ENCODE measurements at places on chromosomes 1 and 21.

DNA sequence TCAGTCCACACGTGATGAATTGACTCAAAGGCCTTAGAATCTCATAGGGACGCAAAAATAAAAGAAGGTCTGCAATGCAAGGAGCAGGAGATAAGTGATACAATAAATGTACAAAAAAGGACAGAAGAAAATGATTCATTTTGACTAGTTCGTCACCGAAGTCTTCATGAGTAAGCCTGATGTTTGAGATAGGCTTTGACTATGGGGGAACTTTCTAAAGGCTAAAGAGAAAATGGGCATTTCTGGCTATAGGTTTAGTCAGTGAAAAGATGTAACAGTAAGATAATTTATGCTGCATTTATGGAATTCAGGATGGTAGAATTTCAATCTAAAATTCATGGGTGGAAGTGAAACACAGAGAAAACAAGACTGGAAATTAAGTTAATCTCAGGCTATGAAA, 163.0 kb downstream of the ADGRL4 start:
- no peak for DNase-seq

DNA sequence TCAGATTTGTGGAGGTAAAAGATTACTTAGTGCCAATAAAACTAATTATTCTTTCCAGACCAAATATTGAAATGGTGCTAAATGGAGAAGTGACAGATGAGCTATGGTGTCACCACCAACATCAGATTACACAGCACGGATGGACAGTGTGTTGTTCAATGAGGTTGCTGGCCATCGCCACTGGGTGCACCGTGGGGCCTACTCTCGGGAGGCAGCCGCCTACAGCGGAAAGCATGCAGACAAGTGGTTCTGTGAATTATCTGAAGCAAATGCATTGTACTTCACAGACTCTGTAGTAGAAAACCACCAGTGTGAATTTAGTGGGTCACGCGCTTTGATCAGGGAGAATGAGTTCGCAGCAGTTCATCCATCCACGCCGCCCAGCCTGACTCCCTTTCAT, 42.3 kb downstream of the GNG4 start:
- DNase-seq, result no peak

- no peak for DNase-seq
Observed at GRCh38 chr1:151461694-151462093, 2.4 kb upstream of the POGZ start.

- peak; percentile 89 for DNase-seq
Observed at GRCh38 chr1:232868793-232869491, 63.7 kb downstream of the MAP10 start.

DNA sequence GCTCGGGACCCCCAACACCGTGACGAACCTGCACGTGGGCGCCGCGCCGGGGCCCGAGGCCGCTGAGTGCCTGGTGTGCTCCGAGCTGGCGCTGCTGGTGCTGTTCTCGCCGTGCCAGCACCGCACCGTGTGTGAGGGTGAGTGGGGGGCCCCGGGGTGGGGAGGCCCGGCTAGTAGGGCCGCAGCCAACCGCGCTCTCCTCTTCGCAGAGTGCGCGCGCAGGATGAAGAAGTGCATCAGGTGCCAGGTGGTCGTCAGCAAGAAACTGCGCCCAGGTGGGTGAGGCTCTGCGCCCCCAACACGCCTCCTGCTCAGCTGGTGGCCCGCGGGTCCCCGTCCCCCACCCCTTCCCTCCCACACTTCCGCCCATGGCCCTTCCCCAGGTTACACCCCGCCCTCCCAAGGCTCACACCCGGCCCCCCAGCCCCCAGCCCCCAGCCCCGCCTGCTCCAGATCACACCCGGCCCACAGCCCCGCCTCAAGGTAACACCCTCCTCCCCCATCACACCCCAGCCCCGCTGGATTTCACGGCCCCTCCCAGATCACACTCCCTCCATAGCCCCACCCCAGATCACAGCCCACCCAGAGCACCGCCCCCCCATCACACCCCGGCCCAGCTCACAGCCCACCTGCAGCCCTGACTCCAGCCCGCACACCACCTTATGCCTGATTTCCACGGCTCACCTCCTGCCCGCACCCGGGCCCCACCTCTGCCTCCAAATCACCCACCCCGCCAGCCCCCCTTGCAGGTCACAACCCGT, 2.4 kb upstream of the MMP23B start:
- no peak for DNase-seq

DNA sequence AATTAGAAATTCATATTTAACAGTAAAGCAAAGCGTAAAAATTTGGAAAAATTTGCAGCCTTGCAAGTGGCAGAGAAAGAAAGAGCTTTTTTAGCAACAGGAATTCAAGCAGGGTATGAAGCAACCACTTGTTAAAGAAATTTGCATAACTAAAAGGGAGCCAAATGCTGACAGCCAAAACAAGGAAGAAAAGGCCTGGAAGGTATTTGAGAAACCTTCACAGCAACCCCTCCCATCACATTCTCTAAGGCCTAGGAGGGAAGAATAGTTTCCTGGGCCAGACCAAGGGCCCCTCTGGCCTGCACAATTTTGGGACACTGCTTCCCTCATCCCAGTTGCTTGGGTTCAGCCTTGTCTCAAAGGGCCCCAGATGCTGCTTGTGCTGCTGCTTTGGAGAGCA, 672.4 kb upstream of the TMPRSS15 start:
- DNase-seq, result no peak

DNA sequence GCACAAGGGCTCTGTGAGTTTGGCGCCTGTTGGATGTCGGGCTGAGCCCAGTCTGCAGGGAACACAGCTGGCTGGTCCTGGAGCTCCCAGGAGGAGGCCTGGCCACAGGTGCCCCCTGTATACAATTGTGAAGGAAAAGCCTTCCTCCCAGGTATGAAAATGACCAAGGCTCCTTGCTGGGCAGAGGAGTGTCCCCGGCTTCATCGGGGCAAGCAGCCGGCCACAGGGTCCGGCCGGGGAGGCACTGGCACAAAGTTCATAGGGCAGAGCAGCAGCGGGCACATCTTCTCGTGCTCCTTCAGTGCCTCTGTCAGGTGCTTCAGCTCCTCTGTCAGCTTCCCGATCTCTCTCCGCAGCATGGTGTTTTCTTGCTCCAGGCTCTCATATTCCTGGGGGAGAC, 13.0 kb downstream of the BATF3 start:
- DNase-seq, result no peak

- no peak for DNase-seq
Observed at GRCh38 chr1:219090607-219091006, 83.1 kb upstream of the LYPLAL1 start.

GRCh38 chr1:12132078-12132477, 34.7 kb upstream of the TNFRSF1B start:
- no peak for DNase-seq

- DNase-seq, result no peak
Observed at GRCh38 chr1:58765006-58765405, 18.8 kb downstream of the JUN start.

DNA sequence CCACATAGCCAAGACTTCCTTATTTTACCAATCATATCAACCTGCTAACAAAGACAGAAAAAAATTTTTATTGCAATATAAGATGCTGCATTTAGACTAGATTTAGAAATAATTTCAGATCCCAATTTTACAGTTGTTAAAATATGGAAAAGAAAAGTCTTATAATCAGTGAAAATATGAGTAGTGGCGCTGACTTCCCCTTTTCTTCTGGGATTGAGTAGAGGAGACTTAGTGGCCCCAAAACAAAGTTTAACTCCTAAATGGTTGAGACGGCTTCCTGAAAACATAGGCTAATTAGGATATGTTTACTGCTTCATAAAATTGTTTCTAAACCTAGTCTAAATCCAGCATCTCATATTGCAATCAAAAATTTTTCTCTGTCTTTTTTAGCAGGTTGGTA, 68.4 kb downstream of the RAB3GAP2 start:
- DNase-seq, result no peak

- DNase-seq, result no peak
Observed at GRCh38 chr1:60502506-60502905, 428.9 kb upstream of the C1orf87 start.

DNA sequence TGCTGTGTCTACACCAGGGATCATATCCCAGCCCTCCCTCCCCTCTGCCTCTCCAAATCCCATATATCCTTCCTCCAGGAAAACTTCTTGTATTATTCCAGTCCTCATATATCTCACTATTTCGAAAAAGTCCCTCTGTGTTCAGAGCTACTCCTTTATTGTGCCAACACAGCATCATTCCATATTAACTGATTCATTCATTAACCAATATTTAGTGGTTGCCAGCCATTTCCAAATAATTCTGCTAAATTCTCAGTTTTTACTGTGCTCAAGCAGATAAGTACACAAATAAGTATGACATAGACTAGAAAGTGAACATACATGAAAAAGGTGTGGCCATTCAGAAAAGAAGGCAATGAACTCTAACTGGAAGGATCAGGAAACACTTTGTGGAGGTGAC, 241.6 kb upstream of the DUSP10 start:
- no peak for DNase-seq

DNA sequence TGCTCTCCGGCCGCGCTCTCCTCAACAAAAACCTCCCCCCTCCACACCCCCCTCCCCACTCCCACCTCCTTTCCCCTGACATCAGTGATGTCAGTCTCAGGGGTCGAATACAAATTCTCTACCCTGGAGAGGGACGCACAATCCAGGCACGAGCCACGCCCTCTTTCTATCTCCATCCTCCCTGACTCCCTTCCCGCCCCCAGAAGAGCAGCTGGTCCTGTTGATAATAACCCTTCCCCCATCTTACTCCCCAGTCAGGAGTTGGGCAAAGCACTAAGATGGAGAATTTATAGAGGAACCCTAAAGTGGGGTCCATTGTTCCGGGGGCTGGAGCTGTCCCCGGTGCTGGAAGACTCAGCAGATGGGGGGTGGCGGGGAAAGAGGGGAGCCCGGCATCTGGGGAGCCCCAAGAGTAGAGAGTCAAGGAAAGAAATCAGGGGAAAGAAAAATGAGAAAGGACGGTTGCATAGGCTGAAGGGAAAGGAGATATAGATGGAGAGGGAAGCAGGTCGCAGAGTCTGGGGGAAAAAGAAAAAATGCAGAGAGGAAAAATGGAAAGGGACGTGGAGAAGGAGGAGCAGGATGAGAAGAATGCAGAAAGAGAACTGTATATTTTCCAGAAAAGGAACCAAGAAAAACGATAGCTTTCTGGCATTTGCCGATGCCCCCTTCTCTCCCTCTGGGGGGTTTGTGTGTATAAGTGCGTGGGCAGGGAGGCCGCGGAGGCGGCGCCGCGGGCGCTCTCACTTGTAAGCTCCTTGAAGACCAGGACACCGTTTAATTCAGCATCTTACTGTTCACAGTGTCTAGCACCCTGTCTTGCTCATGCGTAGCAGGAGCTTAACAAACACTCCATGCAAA, at the start of gene CELF3:
Gene CELF3 (minus strand): TSS at position 33 of the 861 bp plus-strand sequence. CDS start 783 bp downstream, outside the sequence.
- no peak for DNase-seq

DNA sequence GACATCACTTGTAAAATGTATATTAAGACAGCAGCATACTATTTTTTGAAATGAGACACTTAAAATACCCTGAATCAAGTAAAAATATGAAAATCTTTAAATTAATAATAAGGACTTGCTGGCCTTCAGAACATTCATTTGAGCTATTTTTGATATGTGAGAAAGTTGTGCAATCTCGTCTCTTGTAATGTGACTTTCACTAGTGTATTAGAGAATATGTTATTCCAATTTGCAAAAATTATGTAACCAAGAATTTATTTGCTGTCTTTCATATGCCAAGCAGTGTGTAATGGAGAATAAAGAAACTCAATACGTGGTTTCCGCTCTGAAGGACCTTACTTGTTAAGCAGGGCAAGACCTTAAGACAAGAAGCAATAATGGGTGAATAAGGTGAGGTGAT, 375.0 kb upstream of the RUNX1 start:
- DNase-seq, result no peak

DNA sequence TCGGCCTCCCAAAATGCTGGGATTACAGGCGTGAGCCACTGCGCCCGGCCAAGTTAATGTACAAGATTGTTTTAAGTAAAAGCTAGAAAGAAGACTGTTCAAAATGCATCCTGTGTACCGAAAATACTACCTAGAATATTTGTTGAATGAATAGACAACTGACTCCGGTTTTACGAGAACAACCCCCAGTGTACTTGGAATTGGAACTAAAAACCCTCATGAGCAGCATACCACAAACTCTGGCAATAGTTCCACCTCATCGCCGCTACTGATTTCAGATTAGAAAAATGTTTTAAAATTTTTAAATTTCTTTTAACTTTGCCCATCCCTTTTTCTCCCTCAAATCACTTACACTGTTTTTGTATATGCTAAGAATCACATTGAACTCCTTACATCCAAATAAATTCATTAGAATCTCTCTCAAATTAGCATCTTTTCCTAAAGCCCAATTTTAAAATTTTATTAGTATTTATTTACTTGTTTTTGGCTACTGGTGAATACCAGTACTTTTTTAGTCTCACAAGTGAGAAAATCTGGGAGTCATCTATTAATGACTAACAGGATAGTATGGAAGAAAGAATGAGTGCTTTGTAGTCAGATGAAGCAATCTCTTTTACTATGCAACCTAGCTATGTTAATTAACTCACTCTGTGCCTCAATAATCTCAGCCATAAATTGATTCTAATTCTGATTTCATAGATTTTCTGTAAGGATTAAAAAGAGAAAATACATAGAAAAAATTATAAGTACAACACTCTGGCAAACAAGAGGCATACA, 95.1 kb downstream of the GPATCH2 start:
- no peak for DNase-seq

- DNase-seq, result no peak
Observed at GRCh38 chr1:191579019-191579418, 579.2 kb upstream of the RGS18 start.

DNA sequence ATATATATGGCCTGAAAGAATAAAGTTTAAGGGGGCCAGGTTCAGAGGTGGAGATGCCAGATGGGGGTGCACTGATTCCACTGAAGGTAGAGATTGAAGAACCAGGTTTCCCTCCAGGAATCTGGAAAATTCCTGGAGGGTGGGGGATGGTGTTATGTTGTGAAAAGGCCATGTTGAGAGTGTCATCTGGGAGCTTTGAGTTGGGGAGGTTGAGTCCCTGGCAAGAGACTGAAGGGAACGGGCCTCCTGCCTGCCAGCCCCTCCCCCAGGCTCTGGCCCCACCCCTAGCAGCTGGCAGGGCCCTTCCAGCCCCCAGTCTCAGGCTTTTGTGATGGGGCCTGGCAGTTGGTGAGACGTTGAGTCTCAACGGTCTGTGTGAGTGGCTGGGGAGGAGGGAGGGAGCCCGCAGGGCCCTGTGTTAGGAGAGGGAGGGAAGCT, 4.1 kb downstream of the PTPRU start:
- DNase-seq, result peak; percentile 36

- no peak for DNase-seq
Observed at GRCh38 chr1:162458236-162458635, 39.4 kb upstream of the UHMK1 start.

DNA sequence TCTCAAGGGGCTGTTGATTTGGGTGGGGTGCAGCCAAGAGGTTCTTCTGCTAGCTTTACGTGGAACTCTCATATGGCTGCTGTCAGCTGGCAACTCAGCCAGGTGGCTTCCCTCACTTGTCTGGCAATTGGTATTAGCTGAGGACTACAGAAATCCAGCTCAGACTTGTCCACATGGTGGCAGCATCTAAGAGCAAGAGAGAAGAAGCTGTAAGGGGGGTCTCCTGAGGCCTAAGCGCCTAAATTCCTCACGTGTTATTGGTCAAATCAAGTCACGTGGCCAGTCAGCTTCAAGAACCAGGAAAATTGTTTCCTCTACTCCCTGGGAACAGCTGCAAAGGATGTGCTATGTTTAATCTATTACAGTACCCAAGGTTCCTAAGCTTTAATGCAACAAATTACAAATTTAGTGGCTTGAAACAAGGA, 4.2 kb upstream of the DYRK3 start:
- peak; percentile 90 for DNase-seq
